A549 treated with CpdA at 1 μM for 4 hours (cell line): ENCODE measurements at places on chromosomes 11 and 22. TPM values are rescaled to one million over a fixed set of nuclear protein-coding genes. Genes with fewer than 3 reads are reported as not detected.

Gene SCUBE1
- 0.03 to 0.15 TPM (median 0.14 TPM) in 5 replicates for total RNA-seq

Gene MISFA
- 2.0 to 2.8 TPM (median 2.0 TPM) in 5 replicates for total RNA-seq

Gene PHLDA2
- total RNA-seq = 96.6 to 156 TPM (median 147 TPM) in 5 replicates

Gene MRGPRX4
- total RNA-seq = not detected in 5 replicates

Gene APOBEC3H
- 0.14 to 0.41 TPM (median 0.35 TPM) in 4 of 5 replicates, not detected in the other for total RNA-seq

Gene MFRP
- total RNA-seq = not detected in 5 replicates

Gene SLC5A1
- total RNA-seq = 0.03 TPM in 1 of 5 replicates, not detected in the others

Gene PPP1CA
- 272 to 298 TPM (median 294 TPM) in 5 replicates for total RNA-seq

Gene TRPM5
- not detected in 5 replicates for total RNA-seq

Gene KRTAP5-11
- total RNA-seq = not detected in 5 replicates

Gene A4GALT
- 11.9 to 16.4 TPM (median 14.7 TPM) in 5 replicates for total RNA-seq

Gene POU2AF2
- not detected in 5 replicates for total RNA-seq

Gene CNTF
- total RNA-seq = 1.2 to 2.0 TPM (median 1.4 TPM) in 5 replicates

Gene SEC14L3
- total RNA-seq = not detected in 5 replicates

Gene PARVG
- total RNA-seq = not detected in 5 replicates

Gene RBFOX2
- total RNA-seq = 31.0 to 37.3 TPM (median 35.0 TPM) in 5 replicates

Gene HBG1
- total RNA-seq = not detected in 5 replicates

Gene UCP2
- 60.1 to 93.0 TPM (median 67.0 TPM) in 5 replicates for total RNA-seq

Gene JRKL
- 4.0 to 6.8 TPM (median 5.2 TPM) in 5 replicates for total RNA-seq

Gene NPAS4
- total RNA-seq = not detected in 5 replicates

Gene FXYD6
- total RNA-seq = 0.12 to 0.80 TPM (median 0.27 TPM) in 5 replicates

Gene CNGA4
- total RNA-seq = 0.06 to 0.18 TPM in 2 of 5 replicates, not detected in the others

Gene CEP126
- total RNA-seq = 3.1 to 3.8 TPM (median 3.5 TPM) in 5 replicates

Gene ENTHD1
- total RNA-seq = not detected in 5 replicates

Gene SYNGR1
- total RNA-seq = 9.3 to 14.0 TPM (median 11.6 TPM) in 5 replicates
